Activated naive CD4-positive, alpha-beta T cell treated with anti-CD3 and anti-CD28 coated beads for 36 hours (primary cell): ENCODE measurements at places on chromosomes 2 and 18.

DNA sequence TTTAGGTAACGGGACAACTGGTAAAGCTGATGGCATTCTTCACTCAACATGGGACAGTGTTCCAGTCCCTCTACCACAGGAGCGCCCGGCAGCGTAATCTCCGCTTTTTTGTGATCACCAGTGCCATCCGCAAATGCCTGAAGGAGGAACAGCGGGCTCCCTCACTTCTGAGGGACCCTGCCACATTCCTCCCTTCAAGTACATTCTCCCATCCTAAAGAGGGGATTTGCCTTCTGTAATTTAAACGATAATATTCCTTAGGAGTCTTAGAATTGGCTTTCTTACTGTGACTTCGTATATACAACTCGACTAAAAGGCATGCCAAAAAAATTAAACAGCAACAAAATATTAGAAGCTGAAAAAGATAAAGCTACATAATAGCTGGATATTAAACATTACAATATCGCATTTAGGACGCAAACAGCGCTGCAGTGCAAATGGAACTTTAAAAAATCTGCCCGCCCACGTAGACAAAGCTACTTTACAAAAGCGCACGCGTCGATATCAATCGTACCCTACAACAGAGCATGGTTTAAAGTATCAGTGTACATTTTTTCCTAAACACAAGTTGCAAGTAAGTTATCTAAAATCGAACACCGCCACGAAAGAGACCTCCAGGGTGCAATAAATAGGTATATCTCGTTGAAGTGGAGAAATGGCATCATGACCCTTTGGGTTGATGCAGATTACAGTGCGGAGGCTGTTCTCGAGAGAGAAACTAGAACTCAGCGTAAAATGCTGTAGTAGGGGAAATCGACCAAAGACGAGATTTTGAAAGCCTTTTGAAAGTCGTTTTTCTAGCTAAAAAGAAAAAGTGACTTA is 2.3 kb upstream of the VSNL1 start:
- no peak for DNase-seq

DNA sequence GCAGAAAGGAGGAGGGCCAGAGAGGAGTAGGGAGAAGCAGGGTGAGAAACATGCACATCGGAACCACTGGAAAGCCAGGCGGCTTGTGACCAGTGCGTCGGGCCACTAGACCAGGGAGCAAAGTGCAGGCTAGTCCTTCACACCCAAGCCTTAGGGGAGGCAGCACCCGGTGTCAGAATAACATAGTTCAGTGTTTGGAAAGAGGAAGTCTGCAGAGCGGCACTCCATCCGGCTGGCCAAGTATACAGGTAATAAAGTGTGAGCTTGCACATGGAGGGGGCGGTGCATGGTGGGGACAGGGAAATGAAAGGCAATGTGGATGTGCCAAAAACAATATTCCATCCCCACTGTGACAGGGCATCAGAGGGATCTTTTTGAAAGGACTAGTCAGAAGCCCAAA is 69.7 kb downstream of the ZNF521 start:
- DNase-seq = no peak

DNA sequence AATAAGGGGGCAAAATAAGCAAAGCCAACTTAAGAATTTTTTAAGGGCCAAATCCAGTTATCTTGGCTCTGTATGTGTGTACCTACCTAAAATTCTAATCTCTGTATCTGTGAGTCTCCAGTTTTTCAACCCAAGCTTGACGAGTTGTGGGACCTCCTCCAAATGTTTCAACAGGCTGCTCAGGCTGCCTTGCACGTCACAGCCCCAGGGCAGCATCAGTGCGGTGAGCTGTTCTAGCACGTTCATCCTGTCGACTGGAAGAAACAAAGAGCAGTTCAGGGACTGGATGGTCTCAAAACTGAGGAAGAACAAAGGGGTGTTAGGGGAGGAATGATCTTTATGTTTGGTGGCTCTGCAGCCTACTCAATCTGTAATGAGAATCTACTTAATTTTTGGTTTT is 29.4 kb downstream of the NLRC4 start:
- DNase-seq = no peak

DNA sequence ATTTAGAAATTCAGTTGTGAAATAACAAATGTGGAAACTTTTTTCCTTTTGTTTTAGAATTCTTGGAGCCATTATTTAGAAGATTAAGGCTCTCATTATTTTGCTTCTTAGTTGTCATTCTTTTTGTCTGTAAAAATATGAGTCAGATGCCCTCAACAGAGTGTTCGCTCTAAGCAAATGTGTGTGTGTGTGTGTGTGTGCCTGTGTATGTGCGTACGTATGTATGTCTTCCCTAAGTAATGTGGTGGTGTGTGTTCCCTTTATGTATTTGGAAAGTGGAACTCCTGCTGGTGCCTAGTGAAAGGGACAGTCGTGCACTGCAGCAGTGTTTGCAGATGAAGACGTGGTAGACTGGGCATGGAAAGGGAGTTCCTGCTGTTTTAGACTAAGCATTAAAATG is 27.5 kb downstream of the ZNF407 start:
- DNase-seq = no peak

DNA sequence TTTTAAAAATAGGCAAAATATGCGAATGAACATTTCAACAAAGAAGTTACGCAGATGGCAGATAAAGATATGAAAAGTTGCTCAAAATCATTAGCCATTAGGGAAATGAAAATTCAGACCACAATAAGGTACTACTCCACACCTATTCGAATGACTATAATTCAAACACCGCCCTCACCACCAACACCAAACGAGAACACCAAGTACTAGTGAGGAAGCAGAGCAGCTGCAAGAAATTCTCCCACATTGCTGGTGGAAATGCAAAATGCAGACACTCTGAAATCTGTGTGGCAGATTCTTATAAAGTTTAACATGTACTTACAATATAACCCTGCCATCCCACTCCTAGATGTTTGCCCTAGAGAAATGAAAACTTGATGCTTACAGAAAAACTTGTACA is 17.3 kb upstream of the PRKCE start:
- no peak for DNase-seq

DNA sequence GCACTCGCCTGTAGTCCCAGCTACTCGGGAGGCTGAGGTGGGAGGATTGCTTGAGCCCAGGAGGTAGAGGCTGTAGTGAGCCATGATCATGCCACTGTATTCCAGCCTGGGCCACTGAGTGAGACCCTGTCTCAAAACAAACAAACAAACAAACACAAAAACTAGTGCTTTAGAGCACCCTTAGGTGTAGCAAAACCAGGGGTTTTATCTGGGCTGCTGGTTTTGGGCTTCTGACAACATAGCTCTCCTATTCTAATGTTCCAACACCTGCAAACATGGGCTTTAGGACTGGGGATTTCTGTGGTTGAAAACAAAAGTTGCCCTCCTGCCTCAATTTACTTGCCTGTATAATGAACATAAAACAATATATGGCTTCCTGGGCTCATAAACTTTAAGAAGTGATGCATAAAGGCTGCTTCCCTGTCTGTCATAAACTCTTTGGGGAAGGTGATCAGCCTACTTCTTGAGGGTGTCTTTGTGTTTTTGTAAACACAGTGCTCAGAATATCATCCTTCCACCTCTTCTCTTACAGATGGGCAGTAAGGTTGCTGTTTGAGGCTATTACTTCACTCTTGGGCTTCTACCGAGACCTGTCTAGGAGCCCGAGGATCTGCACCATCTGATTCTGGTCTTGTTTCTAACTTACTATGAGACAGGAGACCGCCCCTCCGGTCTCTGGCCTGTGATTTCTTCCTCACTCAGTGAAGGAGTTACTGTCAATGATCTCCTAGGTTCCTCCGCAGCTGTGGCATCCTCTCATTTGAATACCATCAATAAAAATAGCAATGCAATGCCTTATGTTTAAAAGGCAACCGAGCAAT is 246.5 kb downstream of the MYCN start:
- DNase-seq = no peak
